Cortex of kidney (tissue), 1 donor: ENCODE measurements at places on chromosomes 3 and 15.

DNA sequence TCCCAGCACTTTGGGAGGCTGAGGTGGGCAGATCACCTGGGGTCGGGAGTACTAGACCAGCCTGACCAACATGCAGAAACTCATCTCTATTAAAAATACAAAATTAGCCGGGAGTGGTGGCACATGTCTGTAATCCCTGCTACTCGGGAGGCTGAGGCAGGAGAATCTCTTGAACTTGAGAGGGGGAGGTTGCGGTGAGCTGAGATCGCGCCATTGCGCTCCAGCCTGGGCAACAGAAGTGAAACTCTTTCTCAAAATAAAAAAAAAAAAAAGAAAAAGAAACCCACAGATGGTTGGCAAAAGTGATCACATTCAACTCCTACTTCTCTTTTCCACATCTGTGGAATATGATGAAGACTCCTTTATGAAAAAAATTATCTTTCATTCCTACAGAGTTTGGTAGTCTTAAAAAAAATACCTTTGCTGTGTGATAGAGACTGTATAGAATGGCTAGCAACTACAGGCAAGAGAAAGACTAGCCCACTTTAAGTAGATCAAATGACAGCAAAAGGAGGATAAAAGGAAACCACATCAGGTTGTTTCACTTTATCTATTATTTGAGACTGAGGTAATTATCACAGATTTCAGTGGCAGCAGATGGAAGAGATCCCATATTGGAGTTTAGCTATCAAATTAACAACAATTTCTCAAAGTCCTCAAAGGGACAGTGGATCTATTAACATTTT, 172.9 kb upstream of the TSPAN3 start:
- DNase-seq: no peak

DNA sequence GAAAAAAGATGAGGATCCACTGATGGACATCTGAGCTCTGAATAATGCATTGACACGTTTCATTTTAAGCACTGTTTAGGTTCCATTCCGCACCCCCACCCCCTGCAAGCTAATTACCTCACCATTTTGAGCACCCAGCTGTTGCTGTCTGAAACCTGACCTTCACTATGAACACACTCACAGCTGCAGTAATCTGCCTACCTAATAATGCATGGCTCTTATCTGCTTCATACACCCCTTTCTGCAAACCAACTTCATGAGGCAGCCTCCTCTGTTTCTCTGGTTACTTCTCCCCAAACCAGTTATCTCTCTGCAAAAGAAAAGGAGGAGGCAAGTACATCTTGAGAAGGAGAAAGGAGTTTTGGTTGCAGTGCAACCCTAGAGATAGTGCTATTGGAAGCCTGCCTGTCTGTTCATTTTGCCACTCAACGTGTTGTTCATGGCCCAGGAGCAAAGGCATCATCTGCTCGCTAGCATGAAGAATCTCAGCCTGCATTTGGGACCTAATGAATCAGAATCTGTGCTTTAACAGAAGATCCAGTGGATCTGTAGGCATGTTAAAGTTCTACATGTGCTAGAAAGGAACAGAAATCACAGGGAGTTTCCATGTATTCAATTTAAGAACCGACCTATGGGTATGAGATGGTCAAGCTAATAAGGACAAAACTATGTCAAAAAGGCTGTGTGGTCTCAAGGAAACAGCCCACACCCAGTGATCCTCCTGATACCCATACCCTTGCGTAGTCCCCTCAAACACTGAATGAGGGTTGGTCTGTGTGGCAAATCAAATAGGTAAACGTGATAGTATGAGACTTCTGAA, 87.2 kb downstream of the MB21D2 start:
- DNase-seq: no peak

- no peak for DNase-seq
These were observed 458 bp downstream of the MCF2L2 start for GRCh38 chr3:183427876-183428446.

GRCh38 chr3:61605589-61606175, 44.3 kb downstream of the PTPRG start:
- no peak for DNase-seq

- no peak for DNase-seq
These were observed 193.9 kb upstream of the UBE2E1 start for GRCh38 chr3:23611737-23612295.

DNA sequence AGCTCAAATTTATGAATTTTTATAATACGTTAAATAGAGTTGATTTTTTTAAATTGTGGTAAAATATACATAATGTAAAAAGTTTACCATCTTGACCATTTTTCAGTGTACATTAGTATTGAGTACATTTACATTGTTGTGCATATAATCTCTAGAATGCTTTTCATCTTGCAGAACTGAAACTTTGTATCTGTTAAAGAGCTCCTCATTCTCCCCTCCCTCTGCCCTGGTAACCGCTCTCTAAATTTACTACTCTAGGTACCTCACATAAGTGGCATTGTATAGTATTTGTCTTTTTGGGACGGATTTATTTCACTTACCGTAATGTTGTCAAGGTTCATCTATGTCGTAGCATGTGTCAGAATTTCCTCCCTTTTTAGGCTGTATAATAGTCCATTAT, 13.6 kb downstream of the TBC1D23 start:
- no peak for DNase-seq

GRCh38 chr3:37103103-37103808, 71.1 kb downstream of the LRRFIP2 start:
- no peak for DNase-seq

DNA sequence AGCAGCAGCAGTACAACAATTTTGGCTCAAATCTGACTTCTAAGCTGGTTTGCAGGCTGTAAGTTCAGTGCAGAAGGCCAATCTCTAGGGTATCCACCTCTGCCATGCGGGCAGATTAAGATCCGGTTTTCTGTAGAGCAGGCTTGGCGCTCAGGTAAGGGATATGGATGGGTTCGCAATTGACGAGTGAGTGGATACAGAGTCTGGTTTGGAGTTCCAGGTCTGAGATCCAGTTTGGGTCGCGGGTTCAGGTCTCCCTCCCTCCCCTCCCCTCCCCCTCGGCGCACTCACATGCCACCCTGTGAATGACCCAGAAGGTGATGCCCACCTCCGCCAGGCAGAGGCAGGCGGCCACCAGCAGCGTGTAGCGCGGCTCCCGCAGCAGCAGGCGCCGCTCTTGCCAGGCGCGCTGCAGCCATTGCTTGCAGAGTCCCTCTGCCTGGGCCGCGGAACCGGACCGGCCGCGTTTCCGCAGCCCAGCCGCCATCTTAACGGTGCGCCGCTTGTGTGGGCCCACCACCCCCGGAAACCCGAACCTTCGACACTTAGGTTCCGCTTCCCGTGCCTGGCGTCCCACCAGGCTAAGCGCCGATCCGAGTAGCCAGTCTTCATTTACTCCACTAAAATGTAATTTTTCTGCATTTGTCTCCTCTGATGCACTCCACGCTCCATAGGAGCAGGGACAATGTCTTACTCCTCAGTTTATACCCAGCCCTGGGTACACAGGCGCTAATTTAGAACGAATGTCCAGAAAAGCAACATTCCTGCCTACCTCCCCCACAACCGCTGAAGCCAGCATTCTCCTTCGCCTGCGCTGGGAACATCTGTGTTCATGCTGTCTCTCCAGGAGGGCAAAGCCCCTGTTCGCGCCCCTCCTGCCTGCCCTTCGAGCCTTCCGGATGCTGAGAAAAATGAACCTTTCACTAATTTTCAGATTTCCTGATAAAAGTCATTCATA, at the start of gene ALG3:
Gene ALG3, minus strand, starts transcription at position 509 of the 958 bp plus-strand sequence. Its CDS starts 22 bp downstream, at position 487.
- DNase-seq: no peak

- no peak for DNase-seq
These were observed 62.8 kb upstream of the DCLK3 start for GRCh38 chr3:36827133-36827532.

- no peak for DNase-seq
These were observed at the start of gene TNK2 for GRCh38 chr3:195907934-195908693. TSS of gene TNK2 (minus strand) at chr3:195908551. CDS start at chr3:195888588, 19,963 bp downstream.

GRCh38 chr3:146195605-146196004, 34.6 kb upstream of the PLOD2 start:
- DNase-seq: no peak

DNA sequence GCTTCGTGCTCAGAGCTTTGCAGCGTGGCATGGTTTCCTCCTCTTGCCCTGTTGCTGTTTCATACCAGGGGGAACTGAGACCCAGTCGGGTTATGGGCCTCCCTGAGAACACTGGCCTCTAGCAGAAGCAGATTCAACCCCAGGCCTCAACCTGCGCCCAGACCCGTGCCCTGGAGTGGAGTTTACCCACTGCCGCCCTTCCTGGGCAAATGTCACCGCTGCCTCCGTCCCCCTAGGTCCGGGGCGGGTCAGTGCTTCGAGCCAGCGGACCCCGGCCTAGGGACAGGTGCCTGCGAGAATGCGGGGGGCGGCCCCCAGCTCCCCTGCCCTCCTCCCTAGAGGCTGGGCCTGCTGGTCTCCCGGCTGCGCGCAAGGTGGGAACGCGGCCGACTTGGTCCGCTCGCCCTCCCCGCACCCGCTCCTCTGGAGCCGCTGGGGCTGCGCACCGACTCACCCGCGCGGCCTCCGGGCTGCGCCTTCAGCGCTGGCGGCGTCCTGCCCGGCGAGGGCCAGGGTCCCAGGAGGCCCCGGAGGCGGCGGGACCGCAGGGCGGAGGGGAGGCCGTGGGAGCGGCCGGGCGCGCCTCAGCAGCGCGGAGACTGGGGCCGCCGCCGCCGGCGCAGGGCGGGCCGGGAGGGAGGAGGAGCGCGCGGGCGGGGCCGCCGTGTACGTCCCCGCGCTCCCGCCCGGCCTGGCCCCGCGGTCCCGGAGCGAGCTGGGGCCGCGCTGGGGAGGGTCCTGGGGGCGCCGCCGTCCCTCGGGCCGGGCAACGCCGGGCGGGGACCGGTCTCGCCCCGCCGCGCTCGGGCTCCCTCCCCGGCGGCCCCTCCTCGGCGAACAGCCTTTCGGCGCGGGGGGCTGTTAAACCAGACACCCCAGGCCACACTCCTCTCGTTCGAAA, at the start of gene PIGZ:
Gene PIGZ, minus strand, starts transcription at position 601 of the 901 bp plus-strand sequence. CDS start 16,802 bp downstream, outside the sequence.
- no peak for DNase-seq

GRCh38 chr15:74543043-74543422, 2.0 kb downstream of the ARID3B start:
- no peak for DNase-seq

GRCh38 chr3:196163666-196164493, 47.3 kb downstream of the ZDHHC19 start:
- no peak for DNase-seq

GRCh38 chr3:10703875-10704274, 112.2 kb upstream of the SLC6A11 start:
- DNase-seq: no peak

DNA sequence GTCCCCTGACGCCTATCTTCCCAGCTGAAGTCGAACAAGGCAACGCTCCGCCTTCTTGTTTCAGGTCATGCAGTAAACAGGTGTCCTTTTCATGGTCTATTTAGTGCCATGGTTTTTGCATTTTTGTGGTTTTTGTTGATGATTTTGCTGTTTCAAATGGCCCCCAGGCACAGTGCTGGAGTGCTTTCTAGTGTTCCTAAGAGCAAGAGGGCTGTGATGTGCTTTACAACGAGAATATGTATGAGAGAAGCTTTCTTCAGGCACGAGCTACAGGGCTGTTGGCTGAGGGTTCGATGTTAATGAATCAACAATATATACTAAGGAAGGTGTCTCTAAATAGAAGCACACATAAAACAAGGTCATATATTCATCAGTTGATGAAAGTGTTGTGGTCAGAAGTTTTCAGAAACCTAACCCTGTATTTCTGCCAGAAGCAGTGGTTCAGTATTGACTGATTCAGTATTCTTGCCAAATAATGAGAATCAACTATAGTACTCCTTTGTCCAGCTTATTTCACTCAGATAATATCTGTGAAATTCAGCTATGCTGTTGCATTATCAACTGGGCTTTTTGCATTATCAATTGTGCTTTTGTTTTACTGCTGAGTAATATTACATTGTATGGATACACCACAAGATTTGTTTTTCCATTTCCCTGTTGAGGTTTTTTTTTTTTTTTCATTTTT, 18.5 kb downstream of the LIMD1 start:
- DNase-seq: no peak

DNA sequence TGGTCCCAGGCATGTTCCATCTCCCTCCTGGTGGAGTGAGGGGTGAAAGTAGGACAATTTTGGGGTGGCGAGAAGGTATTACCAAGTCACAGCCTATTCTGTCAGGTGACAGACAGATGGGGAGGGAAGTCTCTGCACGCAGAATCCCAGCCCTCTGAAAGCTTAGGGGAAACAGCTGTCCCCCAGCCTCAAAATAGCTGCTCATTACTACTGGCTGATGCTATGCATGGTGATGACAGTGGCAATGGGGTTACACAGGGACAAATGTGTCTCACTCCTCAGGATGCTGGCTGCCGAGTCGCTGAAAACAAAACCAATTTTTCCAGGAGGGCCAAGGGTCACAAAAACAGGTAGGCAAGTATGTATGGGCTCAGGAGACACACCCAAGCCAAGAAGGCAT, 68.8 kb upstream of the OXTR start:
- no peak for DNase-seq

GRCh38 chr15:70438776-70439175, 324.6 kb downstream of the UACA start:
- no peak for DNase-seq

DNA sequence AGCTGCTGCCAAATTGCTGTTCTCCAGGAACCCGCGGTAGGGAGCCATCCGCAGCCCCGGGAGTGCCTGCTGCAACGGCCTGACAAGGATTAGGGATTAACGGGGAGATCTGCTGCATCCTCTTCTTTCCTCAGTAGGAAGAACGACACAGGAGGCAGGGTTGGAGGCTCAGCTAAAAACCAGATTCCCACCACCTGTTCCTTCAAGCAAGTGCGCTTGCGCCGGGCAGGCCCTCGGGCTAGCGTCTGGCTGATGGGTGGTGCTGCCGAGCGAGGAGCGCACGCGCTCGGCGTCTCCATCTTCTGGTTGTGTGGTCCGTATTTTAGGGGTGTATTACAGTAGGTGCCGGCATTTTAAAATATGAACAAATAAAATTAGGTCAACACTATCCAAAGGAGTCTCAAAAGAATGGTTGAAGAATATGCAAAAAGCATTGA, 25.4 kb upstream of the SLC25A26 start:
- no peak for DNase-seq

DNA sequence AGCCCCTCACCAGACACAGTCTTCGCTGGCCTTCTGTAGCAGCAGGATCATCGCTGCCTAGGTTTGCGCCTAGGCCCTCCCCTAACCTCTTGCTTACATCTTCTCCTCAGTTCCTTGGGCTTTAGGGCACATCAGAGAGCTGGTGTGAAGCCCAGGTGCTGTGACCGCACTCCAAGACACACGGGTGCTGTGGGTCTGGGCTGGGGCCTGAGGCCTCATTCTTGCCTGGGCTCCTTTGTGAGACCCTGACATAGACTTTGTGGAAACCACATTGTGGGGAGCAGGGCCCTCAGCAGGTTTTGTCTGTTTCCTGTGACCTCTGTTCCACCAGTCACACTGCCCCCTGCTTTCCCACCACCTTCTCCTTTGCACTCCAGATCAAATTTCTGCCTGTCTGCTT, 8.0 kb downstream of the AMIGO3 start:
- no peak for DNase-seq

DNA sequence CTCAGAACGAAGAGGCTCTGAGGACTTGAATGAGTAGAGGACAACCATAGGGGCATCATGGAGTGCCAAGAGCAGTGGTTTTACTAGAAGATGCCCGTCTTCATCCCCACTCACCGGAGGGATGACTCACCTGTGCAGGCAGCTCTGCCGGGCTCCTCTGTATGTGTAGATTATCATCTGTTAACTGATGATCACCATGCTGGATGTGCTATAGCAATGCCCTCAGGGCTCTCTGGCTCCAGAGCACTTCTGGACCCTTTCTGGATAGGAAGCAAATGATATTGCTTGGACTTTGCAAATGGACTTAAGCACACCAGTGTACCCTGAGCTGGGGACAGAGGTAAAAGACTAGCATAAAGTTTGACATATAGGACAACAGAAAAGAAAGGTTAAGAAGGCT, 10.2 kb upstream of the TGFBR2 start:
- no peak for DNase-seq
